ENCODE measurements at places on chromosomes 7 and 10.

GRCh38 chr10:98538472-98538871 lies 91.7 kb upstream of the HPS1 start:
- DNase-seq: no peak

GRCh38 chr10:18875477-18875876 lies 173.1 kb upstream of the MALRD1 start:
- no peak for DNase-seq

DNA sequence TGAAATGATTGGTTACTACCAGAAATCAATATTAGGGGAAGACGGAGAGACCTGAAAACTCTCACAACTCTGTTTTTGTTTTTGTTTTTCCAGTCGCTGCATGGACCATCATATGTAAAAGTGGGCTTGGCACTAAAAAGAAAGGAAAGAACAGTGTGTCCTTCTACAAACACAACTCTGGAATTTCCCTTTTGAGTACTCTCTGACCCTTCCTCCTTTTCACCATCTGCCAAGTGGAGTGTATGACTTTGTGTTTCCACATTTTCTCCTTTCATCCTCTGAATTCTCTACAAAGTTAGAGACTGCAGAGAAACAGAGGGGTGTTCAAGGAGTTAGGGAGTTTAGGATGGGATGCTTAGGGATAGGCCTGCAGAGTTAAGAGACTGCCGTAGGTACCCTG lies 92.0 kb downstream of the MDFIC start:
- no peak for DNase-seq

- no peak for DNase-seq
These were observed 99.0 kb upstream of the ITGB1 start for GRCh38 chr10:33056828-33057596.

DNA sequence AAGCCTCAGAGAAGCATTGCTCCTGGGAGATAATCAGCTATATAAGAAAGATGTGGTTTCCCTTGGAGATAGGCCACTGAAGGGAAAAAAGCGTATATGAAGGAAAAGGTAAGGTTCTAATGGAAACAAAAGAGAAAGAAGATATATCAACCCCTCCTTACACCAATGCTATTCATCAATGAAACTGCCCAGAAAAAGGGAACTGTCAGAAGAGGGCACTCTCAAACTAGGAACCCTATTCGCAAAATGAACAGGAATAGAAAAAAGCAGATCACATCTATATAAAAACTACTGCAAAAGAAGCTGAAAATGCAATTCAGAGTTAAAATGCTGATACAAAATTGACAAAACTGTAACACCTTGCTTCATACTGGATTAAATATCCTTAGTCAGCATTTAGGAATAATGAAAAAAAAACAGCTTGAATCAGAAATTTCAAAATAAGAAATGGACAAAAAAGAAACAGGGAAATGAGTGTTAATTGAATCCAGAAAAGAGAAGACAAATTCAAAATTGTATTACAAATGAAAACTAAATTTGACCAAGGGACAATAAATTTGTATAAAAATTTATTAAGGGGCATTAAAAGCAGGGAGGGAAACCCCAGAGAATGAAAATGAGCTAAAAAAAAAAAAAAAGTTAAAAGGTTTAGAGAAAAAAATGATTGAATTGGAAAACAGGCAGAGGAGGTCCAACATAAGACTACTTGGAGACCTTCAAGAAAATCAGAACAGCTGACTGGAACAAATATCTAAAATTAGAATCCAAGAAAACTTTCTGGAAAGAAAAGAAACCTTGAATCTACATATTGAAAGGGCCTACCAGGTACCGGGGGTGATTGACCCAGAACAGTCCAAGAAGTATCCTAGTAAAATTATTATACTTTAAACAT lies 17.9 kb downstream of the NHLRC2 start:
- no peak for DNase-seq

- no peak for DNase-seq
These were observed 1.5 kb downstream of the INA start for GRCh38 chr10:103278537-103278823.

DNA sequence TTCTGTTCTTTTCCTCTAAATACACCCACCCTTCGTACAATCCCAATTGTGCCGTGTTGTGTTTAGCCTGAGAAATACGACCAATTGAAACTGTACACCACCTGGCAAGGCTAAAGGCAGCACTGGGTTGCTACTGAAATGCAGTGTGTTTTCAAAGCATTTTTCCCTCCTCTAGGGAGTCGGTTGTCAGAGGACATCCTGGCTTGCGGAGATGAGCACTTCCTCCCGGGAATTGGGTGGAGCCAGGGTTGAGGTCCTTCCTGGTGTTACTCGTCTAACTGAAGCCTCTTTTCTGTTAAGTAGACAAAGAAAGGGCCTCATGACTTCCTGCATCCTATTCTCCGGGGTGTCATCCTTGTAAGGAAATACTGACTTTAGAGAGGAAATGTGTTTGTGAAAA lies 133.5 kb downstream of the MTPAP start:
- peak; percentile 33 for DNase-seq

- no peak for DNase-seq
These were observed 25.7 kb downstream of the UNC5B start for GRCh38 chr10:71237843-71238623.

GRCh38 chr10:28948046-28948445 lies 270.7 kb downstream of the BAMBI start:
- no peak for DNase-seq

- no peak for DNase-seq
These were observed 98.2 kb downstream of the EXOC6 start for GRCh38 chr10:92946491-92946890.

DNA sequence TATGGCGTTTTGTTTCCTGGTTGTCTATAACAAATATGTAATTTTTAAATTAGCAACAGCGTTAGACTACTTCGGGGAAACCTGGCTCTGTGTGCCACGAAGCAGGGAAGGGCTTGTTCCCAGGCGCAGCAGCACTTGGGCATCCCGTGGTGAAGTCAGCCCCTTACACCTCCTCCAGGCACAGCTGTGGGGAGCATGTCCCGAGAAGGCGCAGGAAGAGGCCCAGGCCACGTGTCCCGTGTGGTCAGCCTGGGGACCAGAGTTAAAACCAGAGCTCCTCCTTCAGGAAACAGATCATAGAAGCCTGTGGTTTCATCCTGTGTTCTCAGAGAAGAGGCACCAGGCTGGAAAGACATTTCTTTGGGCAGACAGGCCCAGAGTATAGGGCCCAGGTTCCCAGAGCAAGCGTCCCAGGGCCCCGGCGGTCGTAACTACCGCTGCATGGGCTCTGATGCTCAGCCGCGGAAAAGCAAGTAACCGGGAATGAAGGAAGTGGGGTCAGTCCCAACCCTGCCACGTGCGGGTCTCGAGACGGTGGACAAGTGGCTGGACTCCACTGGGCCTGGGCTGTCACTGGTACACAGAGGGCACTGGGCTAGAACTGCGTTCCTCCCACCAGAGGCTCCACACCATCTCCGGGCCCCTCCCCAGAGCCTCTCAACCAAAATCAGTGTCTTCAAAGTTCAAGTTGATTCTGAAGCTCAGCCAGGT lies 7.1 kb downstream of the NUDT1 start:
- DNase-seq: peak; percentile 52

DNA sequence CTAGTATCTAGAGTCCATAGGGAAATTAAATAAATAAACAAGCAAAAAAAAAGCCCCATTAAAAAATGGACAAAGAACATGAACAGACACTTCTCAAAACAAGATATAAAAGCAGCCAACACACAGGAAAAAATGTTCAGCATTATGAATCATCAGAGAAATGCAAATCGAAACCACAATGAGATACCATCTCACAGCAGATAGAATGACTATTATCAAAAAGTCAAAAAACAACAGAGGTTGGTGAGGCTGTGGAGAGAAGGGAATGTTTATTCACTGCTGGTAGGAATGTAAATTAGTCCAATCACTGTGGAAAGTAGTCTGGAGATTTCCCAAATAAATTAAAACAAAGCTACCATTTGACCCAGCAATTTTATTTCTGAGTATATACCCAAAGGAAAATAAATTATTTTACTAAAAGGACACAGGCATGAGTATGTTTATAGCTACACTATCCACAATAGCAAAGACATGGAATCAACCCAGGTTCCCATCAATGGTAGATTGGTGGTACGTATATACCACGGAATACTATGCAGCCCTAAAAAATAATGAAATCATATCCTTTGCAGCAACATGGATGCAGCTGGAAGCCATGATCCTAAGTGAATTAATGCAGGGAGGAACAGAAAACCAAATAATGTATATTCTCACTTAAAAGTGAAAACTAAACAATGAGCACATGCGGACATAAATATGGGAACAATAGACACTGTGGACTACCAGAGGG lies 366.5 kb upstream of the SEMA3C start:
- no peak for DNase-seq

DNA sequence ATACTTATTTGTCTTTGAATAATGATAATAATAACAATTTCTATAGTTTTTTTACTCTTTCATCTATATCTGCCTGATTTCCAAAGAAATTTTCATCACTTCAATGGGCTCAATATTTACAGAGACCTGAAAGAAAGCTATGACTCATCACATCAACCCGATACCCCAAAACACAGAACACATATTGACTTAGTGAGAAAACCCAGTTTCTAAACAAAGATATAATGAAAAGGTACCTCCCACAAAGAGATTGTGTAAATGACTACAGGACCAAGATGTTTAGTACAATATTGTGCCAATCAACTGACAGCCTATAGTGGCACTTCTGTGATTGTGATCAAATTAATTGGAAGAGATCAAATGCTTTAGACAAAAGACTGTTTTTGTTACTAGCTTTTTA lies 133.9 kb downstream of the PCDH15 start:
- DNase-seq: no peak

GRCh38 chr7:16693601-16694318 lies 47.8 kb downstream of the BZW2 start:
- DNase-seq: no peak

DNA sequence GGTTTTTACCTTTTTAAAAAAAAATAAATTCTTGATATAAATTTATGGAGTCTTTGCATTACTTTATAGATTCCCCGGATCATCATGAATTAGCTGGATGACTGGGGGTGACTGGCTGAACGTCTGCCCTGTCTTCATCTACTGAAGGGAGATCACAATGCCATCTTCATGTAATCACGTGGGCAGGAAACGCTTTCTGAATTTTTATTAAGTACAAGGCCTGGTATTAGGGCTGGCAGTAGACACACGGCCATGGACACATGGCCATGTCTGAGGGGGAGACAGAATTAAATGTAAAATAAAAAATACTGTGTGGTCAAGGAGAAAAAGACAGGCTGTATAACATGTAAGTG lies 111.2 kb downstream of the VIPR2 start:
- no peak for DNase-seq

DNA sequence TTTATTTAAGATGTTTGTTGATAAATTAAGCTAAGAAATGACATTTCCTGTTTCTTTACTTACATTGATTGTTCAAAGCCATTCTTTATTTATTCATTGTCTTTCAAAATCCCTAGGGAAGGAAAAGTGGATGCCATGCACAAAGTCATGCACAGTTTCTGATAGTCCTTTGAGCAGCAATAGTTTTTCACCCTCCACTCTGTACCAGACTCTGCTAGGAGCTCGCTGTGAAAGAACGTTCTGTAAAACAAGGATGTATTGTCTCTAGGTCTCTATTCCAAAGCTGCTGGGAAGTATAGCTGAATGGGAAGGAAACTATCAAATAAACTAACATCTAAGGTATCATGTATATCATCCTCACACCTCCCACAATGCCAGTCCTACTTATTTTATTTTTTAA lies 7.8 kb upstream of the NOC3L start:
- DNase-seq: no peak

DNA sequence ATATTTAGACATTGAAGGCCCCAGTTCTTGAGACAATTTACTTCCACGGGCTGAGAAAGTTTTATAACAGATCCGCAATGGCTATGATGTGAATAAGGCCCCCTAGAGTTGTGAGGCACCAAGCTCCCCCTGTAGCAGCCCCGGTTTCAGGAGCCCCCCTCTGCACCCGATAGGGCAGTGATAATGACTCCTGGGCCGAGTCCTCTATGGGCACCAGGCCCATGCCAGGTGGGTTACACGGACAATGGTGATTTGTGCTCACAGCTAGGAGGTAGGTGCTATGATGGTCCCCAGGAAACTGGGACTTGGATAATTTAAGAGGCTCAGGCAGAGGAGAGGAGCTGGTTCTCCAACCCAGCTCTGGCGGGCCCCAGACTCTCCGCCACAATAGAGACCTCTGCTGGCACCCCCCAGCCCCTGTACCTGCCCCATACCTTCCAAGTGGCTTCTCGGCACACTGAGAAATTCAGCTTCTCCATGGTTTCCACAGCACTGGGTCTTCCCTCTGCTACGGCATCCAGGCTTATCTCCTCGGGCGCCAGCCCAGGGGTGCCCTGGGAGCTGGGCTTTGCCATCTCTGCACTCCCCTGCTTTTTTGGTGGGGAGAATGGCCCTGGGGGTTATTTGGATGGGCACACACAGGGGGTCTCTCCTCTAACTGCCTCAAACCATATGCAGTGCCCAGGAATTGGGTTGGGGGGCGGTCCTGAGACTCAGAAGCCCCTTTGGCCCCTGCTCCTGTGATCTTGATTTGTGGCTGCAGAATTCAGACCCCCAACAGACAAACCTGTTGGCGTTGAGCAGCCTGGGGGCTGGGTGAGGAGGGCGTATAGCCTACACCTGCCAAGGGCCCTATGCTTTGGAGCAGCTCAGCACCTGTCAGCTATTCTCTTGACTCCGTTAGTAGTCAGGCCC lies 12.2 kb upstream of the KCP start:
- no peak for DNase-seq

- DNase-seq: no peak
These were observed 16.5 kb upstream of the GPR22 start for GRCh38 chr7:107453388-107453787.

- DNase-seq: no peak
These were observed 6.5 kb downstream of the ATP5F1C start for GRCh38 chr10:7794251-7795026.

- DNase-seq: no peak
These were observed 727.9 kb upstream of the KCND2 start for GRCh38 chr7:119545118-119545517.

GRCh38 chr7:90946730-90947501 lies 317.3 kb upstream of the FZD1 start:
- DNase-seq: no peak

DNA sequence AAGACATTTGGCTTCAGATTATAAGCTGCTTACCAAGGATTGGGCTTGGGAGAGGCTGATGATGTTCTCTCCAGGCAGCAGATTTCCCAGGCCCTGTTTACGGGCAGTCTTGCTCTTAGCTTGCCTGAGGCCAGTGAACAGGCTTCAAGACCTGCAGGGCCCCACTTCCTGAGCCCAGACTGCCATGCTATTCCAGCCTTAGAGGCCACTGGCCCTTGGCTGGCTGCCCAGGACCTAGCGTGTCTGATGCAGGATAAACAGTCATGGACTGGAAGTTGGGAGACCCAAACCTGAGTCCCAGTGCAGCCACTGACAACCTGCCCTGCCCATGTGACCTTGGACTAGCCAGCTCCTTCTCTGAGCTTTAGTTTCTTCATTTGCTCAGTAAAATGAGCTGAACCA lies 2.9 kb downstream of the PRXL2A start:
- no peak for DNase-seq

Measured in GM23338 (cell line).